ENCODE measurements at places on chromosomes 2 and 18.
A peak's percentile ranks its signal among the peaks of the same experiment; 100 is the strongest.

GRCh38 chr18:23857756-23858155 is 156.8 kb upstream of the TTC39C start:
- no peak for DNase-seq

DNA sequence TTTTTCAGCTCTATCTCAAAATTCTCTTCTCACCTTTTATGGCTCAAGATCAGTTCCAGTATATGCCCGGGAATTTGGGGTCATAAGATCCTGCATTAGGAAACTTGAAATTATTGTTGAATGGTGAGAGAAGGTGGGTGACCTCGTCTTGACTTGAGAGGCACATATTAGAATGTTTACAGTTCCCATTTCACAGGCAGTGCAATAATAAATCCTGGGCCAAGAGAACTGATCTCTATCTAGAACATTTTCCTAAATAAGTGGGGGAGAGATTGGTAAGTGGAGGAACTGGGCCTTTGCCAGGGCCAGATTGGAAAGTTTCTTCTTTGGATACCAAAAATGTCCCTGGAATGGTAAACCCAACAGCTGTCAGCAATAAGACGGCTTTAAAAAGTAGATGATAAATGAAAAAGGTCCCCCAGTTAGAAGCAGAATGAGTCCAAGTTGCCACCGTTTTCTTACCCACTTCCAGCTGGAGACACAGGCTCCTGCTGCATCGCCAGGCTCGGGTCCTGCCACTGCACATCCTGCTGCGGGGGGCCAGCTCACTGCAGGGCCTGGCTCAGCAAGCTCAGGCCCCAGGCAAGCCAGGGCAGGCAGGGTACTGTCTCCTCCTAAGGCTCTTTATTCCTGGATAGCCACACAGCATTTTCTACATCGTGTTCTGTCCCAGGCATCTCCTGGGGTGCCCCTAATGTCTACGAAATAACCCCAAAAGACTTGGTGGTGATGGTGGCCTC is 126.4 kb upstream of the EPAS1 start:
- no peak for DNase-seq

- no peak for DNase-seq
These were observed 36.1 kb downstream of the LAMA3 start for GRCh38 chr18:23725351-23725750.

DNA sequence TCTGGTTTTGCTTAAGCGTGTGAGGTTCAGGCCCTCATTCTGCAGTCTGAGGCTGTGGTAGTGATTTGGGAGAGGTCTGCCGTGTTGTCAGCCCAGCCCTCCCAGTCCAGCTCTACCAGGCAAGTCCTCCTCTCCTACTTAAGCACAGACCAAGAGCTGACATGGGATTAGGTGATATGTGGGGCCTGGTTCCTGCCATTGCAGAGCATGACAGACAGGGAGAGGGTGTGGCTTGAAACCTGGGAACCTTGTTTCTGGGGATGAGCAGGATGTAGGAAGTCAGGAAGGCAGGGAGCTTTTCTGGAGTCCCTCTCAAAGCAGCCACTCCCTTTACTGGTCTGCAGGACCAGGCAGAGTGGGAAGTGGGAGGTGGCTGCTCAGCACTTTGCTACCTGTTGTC is 38.6 kb downstream of the PTPRM start:
- no peak for DNase-seq

GRCh38 chr2:189024901-189025618 is 50.9 kb downstream of the COL3A1 start:
- DNase-seq = no peak

GRCh38 chr2:172172513-172173173 is 69.9 kb upstream of the DLX2 start:
- peak; percentile 7 for DNase-seq

- DNase-seq = no peak
These were observed 81.5 kb upstream of the PGAP1 start for GRCh38 chr2:197007716-197008628.

DNA sequence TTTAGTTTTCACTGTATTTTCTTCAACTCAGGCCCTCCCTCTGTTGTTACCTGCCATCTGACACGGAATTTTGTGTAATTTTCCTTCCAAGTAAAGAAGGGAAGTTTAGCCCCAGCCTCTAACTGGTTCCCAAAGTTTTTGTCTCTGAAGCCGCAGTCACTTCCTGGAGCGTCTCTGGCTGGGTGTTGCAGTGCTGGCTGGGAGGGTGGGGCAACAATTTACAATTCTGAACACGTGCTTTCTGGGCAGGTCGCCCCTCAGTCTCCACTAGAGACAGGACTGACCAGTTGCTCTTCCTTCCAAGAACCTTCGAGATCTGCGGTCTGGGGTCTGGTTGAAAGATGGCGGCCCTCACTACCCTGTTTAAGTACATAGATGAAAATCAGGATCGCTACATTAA is 3.5 kb downstream of the CNDP2 start:
- DNase-seq = no peak

DNA sequence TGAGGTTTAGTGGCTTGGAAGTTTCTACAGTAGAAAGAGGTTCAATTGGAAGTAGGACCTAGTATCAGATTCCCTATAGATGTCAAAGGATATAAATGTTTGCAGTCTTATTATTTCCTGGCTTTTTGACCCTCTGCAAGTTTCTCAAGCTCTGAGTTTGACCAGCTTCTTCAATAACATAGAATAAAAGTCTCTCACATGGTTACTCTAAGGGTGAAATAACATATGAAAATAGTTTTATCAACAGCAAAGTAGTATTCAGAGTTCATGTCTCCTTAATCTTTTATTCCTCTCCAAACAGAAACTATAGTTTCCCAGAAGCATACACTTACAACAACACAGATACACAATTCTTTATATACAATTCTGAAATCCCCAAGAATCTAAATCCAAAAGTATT is 132.9 kb upstream of the RND3 start:
- DNase-seq = no peak

GRCh38 chr2:218006741-218007140 is 3.9 kb upstream of the TNS1 start:
- DNase-seq = no peak

- no peak for DNase-seq
These were observed 371.9 kb downstream of the NBAS start for GRCh38 chr2:15189216-15189615.

DNA sequence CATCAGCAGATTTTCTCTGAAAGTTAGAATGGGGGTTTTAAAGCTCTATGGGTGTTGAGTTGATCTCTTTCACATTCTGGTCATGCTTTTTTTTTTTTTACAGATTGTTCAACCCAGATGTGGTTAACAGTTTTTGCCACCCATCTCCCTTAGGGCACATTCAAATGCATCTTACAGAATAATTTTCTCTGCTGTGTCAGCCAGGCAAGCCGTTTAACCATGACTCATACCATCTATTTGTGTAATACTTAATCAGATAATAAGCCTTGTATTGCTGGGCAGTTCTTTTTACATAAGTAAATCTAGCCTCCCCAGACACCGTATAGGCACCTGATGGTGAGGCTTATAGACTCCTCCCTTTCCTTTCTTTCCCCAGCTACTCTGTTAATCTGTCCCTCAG is 62.0 kb downstream of the TGIF1 start:
- no peak for DNase-seq
